ENCODE measurements at places on chromosomes 3 and 15.

- DNase-seq: no peak
Observed at GRCh38 chr15:101543431-101543830, 53.9 kb upstream of the PCSK6 start.

DNA sequence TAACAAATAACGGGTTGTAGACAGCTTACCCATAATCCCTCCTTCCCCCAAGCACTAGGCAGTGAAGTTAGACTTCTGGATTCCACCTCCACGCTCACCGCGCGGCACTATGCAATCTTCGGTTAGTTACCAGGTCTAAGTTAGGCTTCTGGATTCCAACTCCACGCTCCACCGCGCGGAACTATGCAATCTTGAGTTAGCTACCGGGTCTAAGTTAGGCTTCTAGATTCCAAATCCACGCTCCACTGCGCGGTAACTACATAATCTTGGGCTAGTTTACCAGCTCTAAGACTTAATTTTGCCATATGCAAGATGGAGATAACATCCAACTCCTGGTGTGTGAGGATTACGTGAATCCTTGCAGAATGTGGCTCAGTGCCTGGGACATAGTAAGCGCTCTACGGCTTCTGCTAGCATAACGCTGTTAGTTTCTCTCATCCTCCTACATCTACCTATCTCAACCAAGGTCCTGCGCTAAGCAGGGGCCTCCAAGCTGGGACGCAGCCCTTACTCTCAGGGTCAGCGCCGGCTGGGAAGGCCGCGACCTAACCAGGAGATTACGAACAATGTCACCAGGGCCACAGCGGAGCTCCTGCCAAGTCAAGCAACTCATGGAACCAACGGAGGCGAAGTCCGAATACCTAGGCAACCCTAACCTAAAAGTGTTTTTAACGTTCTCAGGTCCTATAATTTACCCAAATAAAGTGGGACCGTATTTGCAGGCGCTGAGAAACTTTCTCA, 497 bp upstream of the RPLP1 start:
- peak; percentile 56 for DNase-seq

DNA sequence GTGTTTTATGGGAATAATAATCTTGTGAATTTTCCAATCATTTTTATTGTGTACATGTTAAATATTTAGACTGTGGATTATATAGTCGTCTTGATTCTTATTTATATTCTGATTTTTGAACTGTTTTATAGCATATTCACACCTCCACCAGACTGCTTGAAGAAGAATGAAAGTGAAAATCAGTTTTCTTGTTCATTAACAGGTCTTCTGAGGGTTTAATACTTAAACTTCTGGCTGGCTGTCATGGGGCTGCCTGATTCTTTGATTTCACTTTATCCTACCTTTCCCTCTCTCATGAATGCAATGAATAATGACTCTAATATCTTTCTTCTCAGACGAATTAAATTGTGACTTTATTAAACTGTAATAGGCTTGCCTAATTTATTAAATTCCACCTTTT, 56.2 kb downstream of the ATP2C1 start:
- no peak for DNase-seq

GRCh38 chr15:100672959-100673358, 70.6 kb downstream of the ASB7 start:
- DNase-seq: no peak

DNA sequence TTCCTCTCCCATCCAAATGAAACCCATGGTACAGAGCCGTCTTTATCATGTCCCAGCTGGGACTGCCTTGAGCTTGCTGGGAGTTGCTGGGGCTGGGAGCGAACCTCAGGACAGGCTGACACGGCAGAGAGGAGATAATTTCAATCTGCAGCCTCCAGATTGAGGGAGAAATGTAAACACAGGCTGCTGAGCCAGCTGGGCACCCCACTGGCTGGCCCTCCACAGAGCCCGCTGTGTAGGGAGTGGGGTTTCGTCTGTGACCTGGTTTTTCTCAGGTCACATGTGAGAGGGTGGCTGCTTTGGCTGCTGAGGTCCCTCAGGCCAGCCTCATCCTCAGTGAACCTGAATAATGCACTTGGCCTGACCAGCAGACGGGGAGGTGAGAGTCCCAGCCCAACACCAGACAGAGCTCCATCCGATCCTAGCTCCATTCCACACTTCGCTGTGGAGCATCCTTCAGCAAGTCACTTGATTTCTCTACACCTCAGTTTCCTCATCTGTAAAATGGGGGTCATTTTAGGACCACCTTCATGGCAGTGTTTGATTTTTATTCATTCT, 121.6 kb upstream of the MRPS22 start:
- DNase-seq: no peak

DNA sequence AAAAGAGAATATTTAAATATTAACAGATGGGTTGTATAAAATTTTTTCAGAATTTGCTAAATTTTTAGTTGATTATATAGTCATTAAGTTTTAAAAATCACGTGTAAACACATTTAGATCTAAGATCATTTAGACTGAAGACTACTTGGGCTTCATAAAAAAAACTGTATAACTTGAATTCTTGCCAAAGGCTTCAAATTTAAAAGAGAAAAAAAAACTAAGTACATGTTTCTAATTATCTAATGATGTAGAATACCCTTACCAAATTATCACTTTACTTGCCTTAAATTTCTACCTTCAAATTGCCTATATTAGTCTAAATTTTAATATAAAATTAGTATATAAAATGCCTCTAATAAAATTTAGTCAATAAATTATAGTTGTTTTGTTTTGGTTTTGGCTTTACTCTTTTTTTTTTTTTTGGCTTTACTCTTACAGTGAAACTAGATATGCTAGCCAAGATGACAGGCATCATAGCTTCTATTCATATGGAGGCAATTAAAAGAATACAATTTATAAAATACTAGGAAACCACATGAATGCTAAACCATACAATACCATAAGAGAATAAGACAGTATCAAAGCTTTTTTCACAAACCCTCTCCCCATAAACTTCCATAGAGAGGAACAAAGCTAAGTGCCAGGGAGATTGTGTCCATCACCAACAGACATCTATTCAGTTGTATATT, 183.1 kb upstream of the KCNMB2 start:
- DNase-seq: no peak

GRCh38 chr3:114904633-114905032, 242.5 kb downstream of the ZBTB20 start:
- peak; percentile 18 for DNase-seq
